ENCODE measurements at places on chromosomes 6 and 20.

DNA sequence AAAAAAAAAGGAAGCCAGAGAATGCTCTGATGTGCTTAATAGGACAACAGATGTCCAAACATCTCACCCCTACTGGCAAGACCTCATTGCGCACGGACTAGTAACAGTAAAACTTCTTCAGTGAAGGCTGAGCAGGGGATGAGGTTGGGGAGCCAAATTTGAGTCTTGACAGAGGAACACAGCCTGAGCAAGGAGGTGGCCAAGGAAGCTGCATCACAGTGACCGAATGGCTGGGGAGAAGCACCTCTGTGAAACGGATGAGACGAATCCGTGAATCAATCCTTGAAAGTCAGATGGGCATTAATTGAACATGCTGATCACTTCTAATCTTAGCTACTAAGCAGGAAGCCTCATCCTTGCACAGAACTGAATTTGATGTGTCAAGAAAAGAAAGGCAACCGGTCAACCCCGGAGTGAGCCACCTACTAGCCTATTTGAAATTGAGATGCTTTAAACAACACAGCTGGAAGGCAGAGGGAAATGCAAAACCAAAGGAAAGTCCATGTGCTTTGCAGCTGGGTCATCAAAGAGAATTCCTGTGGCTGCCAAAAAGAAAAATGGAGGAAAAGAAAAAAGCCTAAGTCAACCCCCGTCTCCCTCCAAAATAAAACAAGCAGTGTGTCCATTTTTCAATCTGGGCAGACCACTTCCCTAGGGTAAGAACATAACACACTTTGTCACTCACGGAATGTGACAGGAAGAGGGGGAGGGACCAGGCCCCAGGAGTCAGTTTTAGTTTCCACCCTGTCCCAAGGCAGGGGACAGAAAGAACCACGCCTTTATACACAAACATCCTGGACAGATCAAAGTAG lies 29.5 kb downstream of the PXDC1 start:
- DNase-seq, result no peak

- DNase-seq, result no peak
These were observed 174.6 kb downstream of the GJA10 start for GRCh38 chr6:90068703-90069523.

GRCh38 chr6:156517088-156517487 lies 260.1 kb upstream of the ARID1B start:
- DNase-seq, result no peak

DNA sequence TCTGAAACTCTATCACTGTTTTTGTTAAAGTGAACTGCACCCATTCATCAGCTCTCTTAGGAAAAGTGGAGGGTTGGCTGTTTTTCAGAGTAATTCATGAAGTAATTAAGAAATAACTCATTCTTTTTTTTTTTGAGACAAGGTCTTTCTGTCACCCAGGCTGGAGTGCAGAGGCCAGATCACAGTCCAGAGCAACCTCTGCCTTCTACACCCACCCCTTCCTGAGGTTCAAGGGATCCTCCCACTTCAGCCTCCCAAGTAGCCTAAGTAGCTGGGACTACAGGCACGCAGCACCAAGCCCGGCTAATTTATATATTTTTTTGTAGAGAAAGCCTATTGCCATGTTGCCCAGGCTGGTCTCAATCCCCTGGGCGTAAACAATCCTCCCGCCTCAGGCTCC lies 2.6 kb downstream of the ZNFX1 start:
- DNase-seq, result peak; percentile 36

DNA sequence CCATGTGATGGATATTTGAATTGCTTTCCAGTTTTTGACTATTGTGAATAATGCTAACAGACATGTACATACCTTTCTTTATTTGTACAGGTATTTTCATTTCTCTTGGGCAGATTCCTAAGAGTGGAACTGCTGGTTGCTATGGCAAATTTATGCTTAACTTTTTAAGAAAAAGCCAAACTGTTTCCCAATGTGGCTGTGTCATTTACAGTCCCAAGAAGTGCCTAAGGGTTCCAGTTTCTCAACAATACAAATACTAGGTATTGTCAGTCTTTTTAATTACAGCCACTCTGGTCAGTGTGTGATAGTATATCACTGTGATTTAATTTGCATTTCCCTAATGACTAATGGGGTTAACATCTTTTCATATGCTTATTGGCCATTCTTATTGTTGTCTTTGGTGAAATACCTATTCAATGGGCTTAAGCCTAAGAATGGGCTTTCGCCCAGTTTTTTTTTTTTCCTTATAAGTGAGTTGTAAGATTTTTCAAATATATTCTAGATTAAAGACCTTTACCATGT lies 10.3 kb downstream of the REPS1 start:
- DNase-seq, result no peak

GRCh38 chr6:107185391-107185970 lies 70.2 kb upstream of the BEND3 start:
- DNase-seq, result no peak

GRCh38 chr6:44057931-44058616 lies 69.2 kb downstream of the MRPL14 start:
- no peak for DNase-seq

DNA sequence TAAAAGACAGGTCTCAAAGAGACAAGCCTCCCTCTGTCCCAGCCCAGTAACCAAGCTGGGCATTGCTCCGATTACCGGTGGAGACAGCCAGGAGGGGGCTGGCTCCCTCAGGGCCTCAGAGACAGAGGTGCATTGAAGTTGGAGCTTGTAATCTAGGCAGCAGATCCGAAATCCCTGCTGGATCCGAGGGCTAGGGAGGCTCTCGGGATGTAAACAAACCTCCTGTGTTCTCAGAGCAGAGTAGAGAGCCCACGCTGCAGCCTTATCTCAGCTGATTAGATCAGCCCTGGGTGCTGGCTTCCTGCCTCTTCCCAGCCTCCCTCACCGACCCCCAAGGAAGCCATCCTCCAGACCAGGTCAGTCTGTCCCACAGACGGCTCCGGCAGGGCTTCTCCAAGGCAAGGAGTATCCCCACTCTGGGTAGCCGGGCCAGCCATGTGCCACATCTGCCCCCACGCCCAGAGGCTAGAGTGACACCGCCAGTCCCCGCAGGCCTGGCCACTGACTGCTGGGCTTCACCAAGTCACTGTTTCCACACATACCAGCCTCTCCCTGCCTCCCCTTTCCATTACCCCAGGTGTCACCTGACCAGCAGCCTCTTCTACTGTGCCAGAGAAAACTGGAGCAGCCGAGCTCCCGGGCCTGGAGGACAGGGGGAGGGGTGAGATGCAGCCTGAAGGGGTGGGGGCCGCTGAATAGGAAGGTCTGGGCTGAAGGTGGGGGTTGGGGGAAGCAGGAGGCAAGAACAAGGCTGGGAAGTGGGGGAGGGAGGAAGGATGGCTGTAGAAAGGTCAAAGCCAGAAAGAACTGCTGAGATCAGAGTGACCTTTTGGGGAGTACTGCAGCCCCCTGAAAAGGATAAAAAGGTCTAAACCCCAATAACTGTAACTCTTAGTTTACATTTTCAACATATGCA lies 6.0 kb downstream of the SDC4 start:
- no peak for DNase-seq

GRCh38 chr6:95767897-95768463 lies 190.6 kb downstream of the MANEA start:
- no peak for DNase-seq

GRCh38 chr6:11732036-11732631 lies 46.5 kb downstream of the ADTRP start:
- peak; percentile 100 for DNase-seq

GRCh38 chr6:37221585-37222124 lies 35.9 kb upstream of the TBC1D22B start:
- DNase-seq, result no peak

- no peak for DNase-seq
These were observed 632.2 kb downstream of the COL12A1 start for GRCh38 chr6:74573613-74574012.

- peak; percentile 89 for DNase-seq
These were observed 18.1 kb upstream of the NOL4L start for GRCh38 chr20:32603046-32603726.

- peak; percentile 89 for DNase-seq
These were observed 244.8 kb upstream of the TENT5A start for GRCh38 chr6:81997090-81997926.

DNA sequence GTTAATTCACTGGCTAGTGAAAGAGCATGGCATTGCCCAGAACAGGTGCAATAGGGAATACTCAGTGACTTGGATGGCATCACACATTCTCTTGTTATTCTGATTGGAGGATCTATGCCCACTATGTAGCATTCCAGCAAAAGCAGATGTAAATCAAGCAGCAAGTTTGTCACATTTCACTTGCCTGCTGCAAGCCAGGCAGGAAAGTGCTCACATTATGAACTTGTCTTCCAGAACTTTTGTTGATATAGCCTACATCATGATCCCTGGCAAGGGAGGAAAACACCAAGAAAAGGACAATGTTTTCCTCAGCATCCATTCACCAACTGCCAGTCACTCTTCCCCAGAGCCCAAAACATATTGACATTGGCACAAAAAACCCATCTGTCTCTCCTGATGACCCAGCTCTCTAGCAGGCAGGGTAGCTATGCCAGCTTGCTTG lies 77.8 kb downstream of the ARHGAP18 start:
- DNase-seq, result no peak

GRCh38 chr6:5462856-5463255 lies 201.5 kb downstream of the FARS2 start:
- no peak for DNase-seq

GRCh38 chr6:145733810-145734209 lies 1.5 kb downstream of the EPM2A start:
- DNase-seq, result no peak

GRCh38 chr6:149095842-149096241 lies 221.7 kb upstream of the TAB2 start:
- no peak for DNase-seq
